Activated CD8-positive, alpha-beta memory T cell treated with anti-CD3 and anti-CD28 coated beads for 4 hours (primary cell): ENCODE measurements at places on chromosomes 1 and 21.

DNA sequence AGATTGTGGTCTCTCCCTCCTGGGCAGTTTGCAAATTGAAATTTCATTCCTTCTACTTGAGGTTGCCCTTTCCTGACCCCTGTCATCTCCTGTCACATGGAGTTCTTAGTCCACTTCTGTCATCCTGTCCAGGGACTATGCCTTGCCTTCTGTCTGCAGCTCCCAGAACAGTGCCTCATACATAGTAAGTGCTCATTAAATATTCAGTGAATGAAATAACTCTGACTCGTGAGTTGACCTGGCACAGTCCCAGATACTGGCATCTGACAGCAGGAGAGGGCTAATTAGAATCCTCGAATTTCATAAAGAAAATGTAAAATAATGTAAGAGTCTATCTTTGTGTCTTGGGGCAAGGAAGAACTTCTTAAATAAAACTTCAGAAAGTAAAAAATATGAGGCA is 50.8 kb downstream of the CNIH3 start:
- no peak for DNase-seq

DNA sequence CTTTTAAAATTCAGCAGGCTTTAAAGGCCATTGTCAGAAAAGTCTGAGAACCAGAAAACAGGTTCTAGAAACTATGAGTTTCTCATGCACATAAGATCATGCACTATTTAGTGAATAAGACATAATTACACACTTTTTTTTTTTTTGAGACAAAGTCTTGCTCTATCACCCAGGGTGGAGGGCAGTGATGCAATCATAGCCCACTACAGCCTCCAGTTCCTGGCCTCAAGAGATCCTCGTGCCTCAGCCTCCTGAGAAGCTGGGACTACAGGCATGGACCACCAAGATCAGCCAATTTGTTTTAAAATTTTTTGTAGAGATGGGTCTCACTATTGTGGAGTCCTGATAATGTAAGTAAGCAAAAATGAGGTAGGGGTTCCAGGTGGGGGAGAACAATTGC is 134.9 kb downstream of the VAV3 start:
- DNase-seq, result no peak

DNA sequence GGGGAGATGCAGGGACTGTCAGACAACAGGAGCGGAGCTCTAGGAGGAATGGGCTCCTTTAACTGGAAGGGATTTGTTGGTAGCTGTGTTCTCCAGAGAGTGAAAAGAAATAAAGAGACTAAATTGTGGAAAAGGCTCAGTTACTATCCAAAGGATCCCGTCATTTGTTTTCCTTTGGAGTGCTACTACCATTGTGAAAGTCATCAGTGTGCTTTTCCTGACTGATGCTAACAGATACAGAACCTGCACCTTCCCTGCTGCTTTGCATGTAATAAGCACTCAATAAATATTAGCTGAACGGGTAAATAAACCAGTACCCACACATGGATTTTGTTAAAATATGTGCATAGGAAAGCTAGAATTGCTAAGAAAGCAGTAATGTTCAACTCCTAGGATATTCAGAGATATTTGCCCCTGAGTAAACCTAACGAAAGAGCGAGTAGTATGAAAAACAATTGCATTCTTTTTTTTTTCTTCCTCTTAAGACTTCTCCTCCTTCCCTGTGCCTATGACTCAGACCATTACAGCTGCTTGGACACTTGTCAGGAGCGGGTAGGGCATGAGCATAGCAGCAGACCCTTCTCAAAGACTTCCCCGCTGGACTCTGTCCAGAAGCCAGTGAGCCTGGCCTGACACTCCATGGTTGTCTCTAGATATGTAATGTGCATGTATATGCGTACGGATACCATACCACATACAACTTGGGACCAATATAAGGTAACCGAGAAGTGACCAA is 41.7 kb downstream of the PTGFRN start:
- no peak for DNase-seq

DNA sequence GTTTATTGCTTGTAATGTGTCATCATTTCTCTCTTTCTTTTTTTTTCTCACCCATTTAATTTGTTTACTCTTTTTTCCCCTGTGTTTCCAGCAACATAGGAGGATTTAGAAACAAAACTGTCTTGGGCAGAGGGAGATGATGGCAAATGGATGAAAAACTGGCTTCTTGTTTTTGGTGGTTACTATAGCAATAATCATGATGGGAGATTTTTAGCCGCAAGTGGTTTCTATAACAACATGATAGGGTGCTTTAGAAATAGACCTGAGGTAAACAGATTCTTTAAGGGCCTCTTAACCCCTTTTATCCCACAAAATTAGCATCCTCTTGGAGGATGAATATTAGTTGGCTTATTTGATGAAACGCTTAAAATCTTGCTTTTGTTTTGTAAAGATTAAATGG is 51.6 kb downstream of the CRB1 start:
- no peak for DNase-seq

GRCh38 chr1:32040711-32041110 is 27.0 kb downstream of the KHDRBS1 start:
- DNase-seq, result no peak

DNA sequence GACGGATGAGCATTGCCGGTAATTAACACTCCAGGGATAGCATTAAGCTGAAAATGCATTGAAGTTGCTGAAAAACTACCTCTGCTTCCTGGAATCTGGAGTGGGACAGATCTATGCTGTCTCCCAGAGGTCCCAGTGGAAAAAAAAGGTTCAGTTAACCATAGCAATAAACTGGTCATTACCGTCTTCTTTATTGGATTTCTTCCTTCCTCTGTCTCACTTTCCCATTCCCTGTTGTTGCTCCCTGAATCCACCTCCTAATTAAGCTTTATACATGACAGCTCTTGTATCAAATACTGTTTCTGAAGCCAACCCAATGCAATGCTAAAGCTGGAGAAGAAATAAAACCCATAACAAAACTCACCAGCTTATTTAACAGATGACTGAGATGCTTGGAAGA is 1805.9 kb downstream of the NCAM2 start:
- no peak for DNase-seq

DNA sequence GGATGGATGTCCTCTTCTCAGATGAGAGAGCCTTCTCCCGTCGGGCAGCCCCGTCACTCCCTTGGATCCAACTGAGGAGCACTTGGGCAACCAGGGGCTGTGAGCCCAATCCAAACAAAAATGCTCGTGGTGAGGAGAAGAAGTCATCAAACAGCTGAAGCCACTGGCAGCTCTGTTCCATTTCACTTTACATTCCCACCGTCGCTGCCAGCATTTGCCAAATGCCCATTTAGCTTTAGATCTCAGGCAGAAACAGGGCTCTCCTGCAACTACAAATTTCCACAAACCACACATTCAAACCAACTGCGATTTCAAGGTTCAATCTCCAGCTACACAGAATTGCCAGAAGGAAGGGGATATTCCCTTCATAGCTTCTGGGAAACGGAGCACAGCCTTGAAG is 634.6 kb downstream of the SMYD3 start:
- no peak for DNase-seq

GRCh38 chr1:232355162-232356006 is 274.5 kb downstream of the SIPA1L2 start:
- DNase-seq, result no peak

DNA sequence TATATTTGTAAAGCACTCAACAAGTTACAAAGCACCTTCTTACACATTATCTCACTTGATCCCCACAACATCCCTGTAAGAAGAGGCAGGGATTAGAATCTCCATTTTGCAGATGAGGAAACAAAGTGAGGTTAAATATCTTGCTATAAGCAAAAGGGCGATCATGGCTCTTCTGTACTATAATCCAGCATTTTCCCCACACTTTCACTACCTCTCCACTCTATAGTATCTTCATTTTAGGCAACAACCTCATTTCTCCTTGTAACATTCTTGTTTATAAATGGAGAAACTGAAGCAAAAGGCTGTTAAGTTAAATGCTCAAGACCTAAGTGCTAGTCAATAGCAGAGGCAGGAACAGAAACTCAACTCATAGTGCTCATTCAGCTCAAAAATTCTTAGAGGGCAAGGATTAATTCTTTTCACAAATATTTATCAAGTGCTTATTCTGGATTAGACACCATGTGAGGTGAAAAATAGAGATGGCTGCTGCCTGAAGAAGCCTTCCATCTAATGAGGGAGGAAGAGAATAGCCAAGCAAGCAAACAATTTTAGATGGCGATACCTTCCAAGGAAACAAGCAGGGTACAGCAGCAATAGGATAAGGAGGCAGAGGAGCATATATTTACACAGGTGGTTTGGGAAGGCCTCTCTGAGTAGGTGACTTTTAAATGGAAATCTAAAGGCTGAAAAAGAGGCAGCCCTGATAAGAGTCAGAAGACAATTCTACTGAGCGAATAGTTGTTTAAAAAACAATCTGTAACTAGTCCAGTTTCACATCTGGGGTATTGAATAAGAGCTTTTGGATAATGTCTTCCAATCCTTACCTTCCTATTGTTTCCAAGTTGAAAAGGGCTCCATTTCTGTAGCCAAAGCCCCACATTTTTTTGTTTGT is 3.5 kb downstream of the ERRFI1 start:
- no peak for DNase-seq

- no peak for DNase-seq
Observed at GRCh38 chr1:112544751-112545150, 36.0 kb downstream of the WNT2B start.

- DNase-seq, result no peak
Observed at GRCh38 chr1:172578586-172578985, 45.6 kb downstream of the SUCO start.

GRCh38 chr1:3852091-3852490 is 4.9 kb downstream of the CEP104 start:
- DNase-seq, result no peak

DNA sequence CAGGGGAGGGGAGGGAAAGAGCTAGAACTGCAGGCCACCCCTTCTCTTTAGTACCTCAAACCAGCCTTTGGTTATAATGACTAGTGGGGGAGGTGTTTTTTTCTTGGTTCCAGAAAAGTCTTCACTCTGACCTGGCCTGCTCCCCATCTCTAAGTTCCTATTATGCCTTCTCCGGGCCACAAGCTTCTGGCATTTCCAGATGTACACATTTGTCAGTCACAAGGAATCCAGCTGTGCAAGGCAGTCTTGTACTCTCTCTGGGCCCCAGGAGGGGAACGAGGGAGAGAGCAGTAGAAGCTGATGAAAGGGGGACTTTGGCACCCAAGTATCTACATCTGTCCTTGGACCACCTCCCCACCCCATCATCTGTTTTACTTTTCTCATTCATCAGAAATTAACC is 2.7 kb upstream of the FALEC start:
- no peak for DNase-seq
